ENCODE measurements at places on chromosomes 4 and X.

DNA sequence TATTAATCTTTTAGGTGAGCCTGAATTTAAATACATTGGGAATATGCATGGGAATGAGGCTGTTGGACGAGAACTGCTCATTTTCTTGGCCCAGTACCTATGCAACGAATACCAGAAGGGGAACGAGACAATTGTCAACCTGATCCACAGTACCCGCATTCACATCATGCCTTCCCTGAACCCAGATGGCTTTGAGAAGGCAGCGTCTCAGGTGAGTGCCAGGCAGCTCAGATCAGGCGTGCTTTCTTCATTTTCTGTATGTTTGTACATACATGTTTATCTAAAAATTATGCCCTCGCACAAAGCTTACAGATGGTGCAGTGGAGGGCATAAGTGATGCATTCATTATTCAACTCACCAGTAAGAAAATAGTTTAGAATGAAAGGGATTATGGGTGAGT is 85.6 kb downstream of the CPE start:
- DNase-seq = no peak

DNA sequence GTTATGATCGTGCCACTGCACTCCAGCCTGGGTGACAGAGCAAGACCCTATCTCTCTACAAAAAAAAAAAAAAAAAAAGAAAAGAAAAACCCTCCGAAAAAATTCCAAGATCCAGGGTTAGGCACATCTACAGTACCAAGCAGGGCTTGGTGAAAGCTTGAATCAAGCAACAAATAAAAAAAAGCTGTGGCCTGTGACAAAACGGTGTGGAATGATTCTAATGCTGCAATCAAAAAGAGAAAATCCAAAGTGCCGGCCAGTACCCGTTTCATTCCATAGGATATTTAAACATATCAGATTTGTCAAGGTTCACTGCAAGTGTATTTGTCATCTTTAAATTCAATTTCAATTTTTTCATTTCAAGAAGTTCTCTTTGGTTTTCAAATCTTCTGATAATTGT is 20.5 kb downstream of the RWDD4 start:
- DNase-seq = no peak

DNA sequence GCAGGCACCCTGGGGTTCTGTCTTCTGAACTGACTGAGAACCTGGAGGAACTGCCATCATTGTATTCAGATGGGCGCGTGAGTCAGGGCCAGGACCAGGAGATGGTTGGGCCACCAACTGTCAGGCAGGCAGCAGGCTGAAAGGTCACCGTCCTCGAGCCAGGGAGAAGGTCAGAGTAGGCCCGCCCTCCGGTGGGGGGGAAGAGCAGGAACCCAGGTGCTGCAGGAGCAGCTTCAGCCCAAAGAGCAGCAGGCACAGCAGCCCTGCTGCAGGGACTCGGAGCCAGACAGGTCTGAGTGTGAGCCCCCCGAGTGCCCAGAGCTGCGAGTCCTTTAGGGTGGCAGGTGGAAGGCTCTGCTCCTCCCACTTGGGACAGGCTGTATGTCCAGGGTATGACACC is 26.4 kb downstream of the WFS1 start:
- no peak for DNase-seq

DNA sequence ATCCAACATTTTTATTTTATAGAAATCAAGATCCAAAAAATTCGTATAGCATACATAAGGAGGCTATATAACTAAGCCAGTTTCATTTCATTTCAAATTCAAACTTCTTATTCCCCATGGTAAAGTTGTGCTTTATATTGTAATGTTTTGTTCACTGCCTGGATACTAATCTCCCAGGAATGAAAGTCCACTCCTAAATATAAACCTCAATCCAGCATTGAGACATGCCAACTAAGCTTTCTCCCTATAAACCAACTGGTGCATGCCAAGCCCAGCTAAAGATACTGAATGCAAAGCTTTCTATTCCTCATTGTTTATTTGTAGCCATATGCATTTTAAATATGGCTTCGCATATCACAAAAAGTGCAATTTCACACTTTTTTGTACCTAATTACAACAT is 63.8 kb upstream of the INPP4B start:
- no peak for DNase-seq

DNA sequence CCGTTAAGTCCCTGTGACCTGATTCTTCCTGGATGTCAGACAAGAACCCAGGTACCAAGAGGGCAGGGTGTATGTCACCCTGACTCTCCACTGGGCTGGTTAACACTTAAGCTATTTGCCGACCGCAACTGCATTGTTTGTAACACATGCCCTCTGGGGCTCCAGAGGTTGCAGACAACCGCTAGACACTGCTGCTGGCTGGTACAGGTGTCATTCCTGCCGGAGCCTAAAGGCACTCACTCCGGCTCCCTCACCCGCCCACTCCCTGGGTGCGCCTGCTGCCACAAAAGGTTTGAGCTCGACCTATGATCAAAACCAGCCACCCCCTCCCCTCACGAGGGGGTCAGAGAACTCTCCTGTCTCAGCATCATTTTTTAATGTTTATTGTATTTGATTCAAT is 208.2 kb downstream of the FAT4 start:
- no peak for DNase-seq

- no peak for DNase-seq
These were observed 351.4 kb upstream of the SMIM31 start for GRCh38 chr4:164402554-164402953.

DNA sequence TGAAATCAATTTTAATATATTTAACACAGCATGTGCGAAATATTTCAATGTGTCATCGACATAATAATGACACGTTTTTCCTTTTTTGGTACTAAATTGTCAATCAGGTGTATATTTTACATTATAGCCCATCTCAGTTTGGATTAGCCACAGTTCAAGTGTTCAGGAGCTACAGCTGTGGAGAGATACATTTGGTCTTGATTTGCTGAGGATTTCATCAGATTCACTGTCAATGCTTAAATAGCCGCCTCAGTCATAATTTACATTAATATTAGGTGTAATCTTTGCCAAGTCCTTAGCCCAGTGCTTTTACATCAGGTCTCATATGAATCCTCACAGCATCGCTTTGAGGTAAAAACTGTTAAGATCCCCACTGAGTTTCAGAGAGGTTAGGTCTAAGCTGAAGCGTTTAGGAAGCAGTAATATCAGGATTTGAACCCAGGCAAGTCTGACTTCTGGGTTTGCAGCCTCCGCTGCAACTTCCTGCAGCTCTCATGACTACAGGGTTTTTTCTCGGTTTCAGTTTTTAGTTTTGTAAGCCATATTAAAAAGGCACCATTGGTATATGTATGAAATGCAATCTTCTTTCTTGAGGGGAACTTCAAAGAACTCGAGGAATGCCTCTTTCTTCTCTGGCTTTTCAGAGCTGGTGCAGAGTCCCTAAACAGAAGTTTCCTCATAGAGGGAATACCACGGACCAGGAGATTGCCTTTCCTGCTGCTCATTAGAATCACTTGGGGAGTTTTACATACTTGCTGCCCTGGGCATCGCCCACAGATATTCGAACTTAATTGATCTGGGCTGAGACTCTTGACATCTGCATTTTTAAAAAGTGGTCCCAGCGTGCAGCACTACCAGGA is 6.4 kb downstream of the MTM1 start:
- DNase-seq = no peak

GRCh38 chr4:70313736-70314135 is 21.0 kb upstream of the CABS1 start:
- no peak for DNase-seq

GRCh38 chr4:57110640-57111511 is 691 bp upstream of the IGFBP7 start:
- peak; percentile 12 for DNase-seq

GRCh38 chr4:164203476-164203875 is 550.5 kb upstream of the SMIM31 start:
- DNase-seq = no peak

DNA sequence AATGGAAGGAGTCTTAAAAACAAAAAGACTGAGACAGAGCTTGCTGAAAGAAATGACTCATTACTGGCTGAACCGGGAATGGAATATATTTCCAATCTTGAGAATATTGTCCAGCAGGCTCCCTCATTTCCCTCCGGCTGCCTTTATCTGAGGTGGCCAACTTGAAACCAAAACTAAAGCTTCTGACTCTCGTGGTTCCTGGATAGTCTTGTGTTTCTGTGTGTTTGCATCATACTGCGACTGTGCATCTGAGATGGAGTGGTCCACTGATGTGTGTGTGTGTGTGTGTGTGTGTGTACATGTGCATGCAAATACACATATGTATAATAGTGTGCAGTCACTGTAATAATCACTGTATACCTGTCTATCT is 145.6 kb upstream of the SCML1 start:
- DNase-seq = no peak

DNA sequence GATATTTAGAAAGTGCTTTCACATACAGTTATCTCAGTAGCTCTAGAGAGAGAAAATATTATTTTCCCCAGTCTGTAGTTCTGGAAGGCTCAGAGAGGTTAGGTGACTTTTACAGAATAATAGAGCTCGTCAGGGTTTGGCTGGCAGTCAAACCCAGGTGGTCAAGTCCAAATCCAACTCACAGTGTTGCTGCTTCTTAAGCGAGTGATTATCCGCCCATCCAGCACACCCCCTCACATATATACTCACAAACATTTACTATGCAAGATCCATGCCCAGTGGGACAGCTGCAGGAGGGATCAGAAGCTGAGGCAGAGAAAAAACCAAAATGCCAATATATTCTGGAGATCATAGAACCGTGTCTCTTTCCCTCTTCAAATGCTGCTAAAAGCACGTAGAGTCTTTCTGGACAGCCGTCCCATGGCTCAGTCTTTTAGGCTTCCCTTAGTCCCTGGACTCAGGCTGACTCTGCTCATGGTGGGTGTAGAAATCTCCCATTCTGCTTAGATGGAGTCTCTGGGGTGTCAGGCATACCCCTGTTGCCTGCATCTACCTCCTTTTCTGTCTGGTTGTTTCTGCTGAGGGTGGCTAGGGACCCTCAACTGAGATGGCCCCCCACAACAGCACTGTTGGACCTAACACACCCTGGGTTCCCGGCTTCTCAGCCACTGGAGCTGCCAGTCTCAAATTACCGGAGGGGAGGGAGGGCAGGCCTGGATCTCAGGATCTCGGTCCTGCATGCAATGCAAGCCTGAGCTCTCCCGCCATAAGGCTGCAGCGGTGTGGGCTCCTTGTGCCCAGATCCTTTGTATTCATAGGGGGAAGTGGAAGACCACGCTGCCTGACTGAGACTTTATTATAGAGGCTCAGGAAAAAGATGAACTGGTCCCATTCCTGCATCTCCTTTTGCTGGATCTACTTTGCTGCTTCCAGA is at the start of gene CHRNA9:
Gene CHRNA9, plus strand, starts transcription at position 743 of the 934 bp plus-strand sequence. Its CDS starts 135 bp downstream, at position 878.
- DNase-seq = no peak

DNA sequence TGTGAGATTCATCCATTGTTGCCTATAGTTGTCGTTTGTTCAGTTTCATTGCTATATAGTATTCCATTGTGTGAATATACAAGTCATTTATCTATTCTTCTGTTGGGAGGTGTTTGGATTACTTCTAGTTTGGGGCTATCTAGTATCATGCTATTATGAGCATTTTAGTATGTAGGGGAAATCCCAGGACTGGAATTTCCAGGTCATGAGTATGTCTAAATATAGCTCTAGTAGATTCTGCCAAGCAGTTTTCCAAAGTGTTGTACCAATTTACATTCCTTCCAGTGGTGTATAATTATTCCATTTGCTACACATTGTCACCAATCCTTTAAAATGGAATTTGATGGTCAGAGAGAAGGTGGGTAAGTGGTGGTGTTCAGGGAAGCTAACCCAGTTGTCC is 30.1 kb downstream of the EGFL6 start:
- no peak for DNase-seq
